Activated CD8-positive, alpha-beta memory T cell treated with anti-CD3 and anti-CD28 coated beads, Interleukin-2, amount 50 U/mL, for 48 hours (primary cell): ENCODE measurements at places on chromosomes 4 and X.
A peak's percentile ranks its signal among the peaks of the same experiment; 100 is the strongest.

DNA sequence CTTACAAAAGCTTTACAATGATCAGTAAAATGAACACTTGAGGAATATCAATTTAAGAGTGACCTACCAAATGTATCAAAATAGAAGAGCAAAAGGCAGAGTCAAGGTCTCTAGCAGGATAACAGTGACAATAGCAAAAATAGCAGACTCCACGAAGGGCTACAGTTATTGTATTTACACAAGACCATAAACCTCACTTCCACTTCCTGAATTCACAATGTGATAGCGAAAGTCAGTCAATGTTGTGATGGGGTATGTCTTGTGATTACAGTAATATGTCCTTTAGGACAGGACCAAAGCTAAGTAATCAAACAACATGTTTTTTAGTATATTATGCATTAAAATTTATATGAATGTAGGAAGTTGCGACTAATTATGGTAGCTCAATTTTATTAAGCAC, 139.6 kb downstream of the IQCM start:
- no peak for DNase-seq

DNA sequence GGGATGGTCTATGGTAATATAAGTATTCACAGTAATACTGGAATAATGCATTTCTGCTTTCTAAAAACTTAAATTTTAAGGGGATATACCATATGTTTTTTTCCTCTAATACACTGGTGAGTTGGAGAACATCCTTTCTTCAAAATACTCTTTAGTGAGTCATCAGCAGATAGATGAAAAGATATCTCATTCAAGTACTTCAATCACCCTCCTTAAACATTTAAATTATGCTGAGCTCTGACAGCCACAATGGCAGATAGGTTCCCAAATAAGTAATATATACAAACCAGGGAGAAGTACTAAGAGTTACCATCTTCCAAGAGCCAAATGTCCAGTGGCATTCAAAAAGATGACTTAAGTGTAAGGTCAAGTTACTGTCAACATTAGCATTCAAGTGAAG, 52.2 kb downstream of the AMMECR1 start:
- DNase-seq: no peak

GRCh38 chr4:85836588-85837438, 361.9 kb downstream of the ARHGAP24 start:
- DNase-seq: no peak

GRCh38 chr4:173317004-173317403, 17.2 kb downstream of the HMGB2 start:
- DNase-seq: no peak

GRCh38 chrX:13115146-13115855, 70.9 kb upstream of the FAM9C start:
- no peak for DNase-seq

DNA sequence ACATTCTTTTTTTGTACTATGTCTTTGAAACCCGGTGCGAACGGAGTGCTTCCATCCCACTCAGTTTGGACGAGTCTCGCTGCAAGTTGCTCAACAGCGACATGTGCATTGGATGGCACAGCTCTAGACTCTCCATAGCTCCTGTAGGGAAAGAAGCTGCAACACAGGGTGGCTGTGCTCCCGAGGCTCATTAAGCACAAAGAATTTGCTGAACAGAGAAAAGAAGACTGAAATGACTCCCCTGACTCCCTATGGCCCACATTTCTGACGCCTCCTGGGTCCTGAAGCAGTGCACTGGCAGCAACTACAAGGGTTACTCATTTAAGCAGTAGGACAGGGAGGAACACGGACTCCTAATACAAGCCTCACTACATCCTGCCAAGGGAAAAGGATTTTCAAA, 127.4 kb downstream of the SH3RF1 start:
- no peak for DNase-seq

DNA sequence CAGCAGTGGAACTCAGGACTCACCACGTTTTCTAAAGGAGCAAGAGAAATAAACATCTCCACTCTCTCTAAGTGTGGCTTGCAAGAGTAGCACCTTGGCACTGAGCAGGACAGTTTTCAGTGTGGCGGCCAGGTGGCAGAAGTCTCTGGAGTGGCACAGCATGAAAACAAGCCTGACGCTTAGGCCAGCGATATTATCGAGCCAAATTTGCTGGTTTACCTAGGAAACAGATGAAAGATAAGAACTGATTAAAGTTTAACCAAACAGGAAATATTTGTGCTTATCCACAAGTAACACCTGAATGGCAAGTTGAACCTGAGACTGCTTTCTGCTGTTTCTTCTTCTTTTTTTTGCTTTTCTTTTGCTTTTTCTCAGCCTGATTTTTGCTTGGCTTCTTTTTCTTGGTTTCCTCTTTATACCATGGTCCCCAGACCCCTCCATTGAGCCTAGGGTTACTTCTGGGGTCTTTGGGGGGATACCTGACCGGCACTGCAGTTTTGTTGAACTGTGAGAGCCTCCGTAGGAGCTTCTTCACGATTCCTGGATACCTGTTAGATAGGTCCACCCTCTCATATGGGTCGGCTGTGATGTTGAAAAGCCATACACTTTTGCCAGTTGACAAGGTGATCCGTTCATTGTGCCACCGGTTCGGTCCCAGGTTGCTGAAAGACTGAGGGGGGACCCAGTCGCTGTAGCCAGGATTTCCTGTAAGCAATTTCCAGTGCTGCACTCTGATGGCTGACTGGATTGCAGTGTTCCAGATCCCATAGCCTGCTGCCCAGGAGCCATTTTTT, 77.3 kb downstream of the ARSJ start:
- DNase-seq: peak; percentile 62

DNA sequence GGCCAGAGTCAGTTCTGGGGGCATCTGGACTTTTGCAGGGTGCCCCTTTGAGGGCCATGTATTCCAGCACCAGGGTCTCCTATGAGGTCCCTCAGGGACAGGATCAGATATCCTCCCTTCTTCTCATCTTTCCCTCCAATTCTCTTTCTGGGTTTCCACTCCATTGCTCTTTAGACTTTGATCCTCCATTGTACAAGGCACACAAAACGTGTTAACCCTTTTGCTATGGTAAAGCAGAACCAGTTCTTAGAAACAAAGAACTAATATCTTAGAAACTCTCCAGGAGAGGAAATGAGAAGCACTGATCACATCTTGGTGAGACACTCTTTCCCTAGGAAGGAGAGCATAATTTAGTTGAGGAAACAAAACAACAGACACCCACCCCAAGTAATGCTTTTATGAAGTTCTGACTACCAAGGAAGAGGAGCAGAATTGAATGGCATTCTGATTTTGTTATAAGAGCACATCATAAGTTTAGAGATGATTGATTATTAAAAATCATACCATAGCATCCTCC, 200.7 kb upstream of the NPY2R start:
- DNase-seq: no peak

GRCh38 chr4:23022032-23022431, 329.3 kb downstream of the GBA3 start:
- no peak for DNase-seq

- DNase-seq: no peak
Observed at GRCh38 chrX:17833954-17834353, 27.1 kb downstream of the RAI2 start.

DNA sequence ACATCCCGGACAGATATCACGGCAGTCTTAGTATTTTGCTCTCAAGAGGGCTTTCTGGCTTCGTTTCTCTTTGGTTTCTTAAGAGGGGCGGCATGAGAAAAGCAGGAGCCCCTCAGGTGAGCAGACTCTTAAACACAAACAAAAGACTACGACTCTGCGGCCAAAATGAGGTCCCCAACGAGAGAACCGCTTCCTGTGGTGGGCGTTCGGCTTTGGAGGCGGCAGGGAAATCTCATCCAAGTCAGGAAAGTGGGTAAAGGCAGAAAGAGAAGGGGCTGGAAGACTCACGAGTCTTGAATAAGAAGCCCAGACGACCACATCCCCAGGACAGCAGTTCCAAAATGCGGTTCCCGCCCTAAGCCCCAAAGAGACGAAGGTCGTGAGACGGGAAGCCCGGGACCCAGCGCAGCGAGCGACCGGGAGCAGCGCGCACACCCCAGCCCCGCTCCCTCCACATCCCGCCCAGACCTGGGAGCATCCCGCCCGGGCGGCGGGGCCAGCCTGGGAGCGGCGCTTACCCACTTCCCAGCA, 409 bp downstream of the UGDH start:
- peak; percentile 70 for DNase-seq

- no peak for DNase-seq
Observed at GRCh38 chr4:39931441-39931901, 46.2 kb downstream of the PDS5A start.

- no peak for DNase-seq
Observed at GRCh38 chr4:138609943-138610350, 367.8 kb upstream of the SLC7A11 start.

- DNase-seq: no peak
Observed at GRCh38 chr4:1244081-1244977, 4.6 kb downstream of the CTBP1 start.

GRCh38 chr4:126465341-126465740, 1150.6 kb downstream of the FAT4 start:
- DNase-seq: no peak

DNA sequence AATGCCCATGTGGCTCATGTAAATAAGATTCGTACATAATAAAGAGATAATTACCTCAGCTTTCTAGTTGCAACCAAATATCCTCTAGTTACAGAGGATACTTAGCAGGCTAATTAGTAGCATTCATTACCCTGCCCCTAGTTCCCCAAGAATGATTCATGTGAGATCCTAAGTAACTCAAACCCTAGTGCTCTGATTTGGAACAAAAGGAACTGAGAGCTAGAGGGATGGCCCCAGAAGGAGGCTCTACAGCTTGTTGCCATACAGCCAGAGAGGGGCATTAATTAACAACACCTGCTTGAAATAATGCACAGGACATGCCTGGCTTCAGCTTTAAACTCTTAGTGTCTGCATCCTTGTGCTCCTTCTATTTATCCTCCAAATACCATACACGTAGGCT, 32.6 kb upstream of the CBR4 start:
- DNase-seq: no peak

GRCh38 chr4:174999407-174999806, 81.2 kb downstream of the ADAM29 start:
- DNase-seq: no peak

GRCh38 chr4:184259866-184260265, 42.2 kb upstream of the ENPP6 start:
- no peak for DNase-seq

- DNase-seq: no peak
Observed at GRCh38 chr4:1193206-1194009, 21.0 kb upstream of the SPON2 start.

DNA sequence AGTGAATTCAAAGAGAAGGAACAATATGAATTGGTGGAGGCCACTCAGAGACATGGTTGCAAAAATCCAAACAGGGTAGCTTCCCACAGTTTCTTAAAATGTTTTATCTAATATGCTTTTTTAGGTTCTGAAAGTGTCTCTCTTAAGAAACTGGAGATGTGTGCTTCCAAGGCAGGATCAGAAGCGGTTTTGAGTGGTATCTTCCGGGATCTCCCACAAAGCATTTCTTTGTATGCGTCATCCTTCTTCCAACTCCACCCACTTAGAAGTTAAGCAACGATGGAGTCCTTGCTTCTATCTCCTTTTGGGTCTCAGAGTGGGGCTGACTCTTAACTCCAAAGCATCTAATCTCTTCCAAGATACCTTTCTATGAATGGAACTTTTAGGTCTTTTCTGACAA, 196.7 kb downstream of the MID1 start:
- DNase-seq: no peak

DNA sequence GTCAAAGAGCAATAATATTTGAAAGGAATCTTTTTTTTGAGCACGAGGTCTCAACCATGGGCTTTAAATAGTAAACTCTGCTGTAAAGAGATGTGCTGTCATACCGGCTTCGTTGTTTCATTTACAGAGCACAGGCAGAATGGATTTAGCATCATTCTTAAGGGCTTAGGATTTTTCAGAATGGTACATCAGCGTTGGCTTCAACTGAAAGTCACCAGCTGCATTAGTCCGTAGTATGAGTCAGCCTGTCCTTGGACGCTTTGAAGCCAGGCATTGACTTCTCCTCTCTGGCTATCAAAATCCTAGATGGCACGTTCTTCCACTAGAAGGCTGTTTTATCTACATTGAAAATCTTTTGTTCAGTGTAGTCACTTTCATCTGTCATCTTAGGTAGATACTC, 23.6 kb downstream of the COX18 start:
- DNase-seq: no peak

GRCh38 chrX:34918091-34918736, 24.4 kb upstream of the FAM47B start:
- no peak for DNase-seq

DNA sequence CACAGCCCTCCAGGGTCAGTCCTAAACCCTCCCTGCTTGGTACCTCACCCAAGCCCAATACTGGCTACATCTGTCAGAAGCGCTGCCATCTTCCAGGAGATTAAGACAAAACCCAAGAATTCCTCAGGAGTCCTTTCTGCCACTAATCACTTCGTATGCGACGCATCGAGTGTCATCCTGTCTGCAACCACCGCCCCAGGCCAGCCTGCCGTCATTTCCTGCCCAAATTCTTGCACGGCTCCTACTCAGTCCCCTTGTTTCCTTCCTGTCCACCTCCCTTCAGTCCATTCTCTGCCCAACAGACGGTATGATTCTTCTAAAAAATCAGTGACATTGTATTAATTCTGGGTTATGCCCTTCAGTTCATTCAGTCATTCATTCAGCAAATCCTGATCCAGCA, 113.6 kb downstream of the NFKB1 start:
- no peak for DNase-seq

DNA sequence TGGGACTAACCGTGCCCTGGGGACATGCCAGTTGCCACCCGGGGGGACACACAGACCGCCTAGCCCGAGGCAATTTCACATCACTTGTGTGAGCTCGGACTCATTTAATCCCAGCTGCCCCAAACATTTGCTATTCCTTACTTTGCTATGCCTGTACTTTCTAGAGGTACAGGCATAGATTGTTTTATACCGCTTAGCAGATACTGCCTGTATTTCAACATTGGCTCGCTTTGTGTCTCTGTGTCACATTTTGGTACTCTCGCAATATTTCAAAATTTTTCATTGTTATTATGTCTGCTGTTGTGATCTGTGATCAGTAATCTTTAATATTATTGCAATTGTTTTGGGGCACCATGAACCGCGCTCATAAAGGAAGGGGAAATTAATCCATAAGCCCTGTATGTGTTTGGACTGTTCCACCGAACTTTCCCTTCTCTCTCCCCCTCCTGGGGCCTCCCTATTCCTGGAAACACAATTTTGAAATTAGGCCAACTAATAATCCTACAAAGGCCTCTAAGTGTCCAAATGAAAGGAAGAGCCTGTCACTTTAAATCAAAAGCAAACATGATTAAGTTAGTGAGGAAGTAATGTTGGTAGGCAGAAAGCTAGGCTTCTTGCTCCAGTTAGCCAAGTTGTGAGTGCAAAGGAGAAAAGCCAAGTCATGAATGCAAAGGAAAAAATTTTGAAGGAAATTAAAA, 568 bp upstream of the CASP6 start:
- DNase-seq: no peak

DNA sequence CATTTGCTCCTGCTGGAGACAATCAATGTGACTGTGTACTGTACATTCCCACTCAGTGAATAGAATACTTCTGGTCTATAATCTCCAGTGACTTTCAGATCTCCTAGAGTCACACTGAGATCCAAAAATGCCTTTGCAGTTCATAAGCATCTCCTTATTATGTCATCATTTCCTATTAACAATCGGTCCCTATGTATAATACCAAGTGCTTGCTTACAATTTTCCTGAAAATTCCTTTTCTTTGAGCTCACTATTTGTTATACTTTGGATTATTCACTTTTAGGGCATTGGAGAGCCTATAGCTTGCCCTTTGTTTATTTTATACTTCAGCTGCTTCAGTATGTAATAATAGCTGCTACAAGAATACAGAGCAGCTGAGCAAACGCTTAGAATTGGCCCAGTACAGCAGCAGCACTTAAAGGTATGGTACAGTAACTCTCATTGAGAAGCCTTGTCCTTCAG, 313.0 kb downstream of the DCTD start:
- no peak for DNase-seq

- DNase-seq: no peak
Observed at GRCh38 chr4:158500054-158500453, 21.6 kb upstream of the RXFP1 start.
